Stimulated activated CD4-positive, alpha-beta T cell treated with anti-CD3 and anti-CD28 coated beads, Interleukin-4, amount 100 ng/mL, for 4 hours (primary cell): ENCODE measurements at places on chromosomes 5 and 9.

DNA sequence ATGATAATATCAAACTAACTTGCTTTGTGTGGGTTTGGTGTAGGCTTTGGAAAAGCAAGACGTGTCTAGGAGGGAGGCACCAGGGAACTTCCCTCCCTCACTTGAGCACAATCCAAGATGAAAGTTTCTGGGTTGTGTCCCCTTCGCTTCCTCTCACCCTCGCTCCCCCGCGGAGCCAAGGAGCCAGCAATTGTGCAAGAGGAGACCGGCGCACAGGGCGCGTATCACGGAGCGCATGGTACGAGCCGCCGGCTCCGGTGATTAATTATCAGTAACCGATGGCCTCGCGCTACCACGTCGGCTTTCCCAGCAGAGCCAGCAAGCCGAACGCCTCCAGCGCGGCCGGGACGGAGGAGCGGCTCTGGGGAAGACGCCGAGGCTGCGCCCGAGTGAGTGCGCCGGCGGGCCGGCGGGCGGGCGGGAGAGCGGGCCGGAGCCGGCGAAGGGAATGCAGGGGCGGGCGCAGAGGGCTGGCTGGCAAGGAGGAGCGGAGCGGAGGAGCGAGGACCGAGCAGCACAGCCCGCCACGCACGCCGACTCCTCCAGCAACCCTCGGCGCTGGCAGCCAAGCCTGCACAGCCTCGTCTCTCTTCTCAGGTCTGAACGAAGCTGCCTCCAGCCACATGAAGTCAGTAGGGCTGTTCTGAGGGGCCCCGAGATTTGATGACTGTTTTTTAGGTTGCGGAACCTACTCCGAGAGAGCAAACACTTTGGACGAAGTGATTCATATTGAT is 143.6 kb downstream of the BNC2 start:
- no peak for DNase-seq

DNA sequence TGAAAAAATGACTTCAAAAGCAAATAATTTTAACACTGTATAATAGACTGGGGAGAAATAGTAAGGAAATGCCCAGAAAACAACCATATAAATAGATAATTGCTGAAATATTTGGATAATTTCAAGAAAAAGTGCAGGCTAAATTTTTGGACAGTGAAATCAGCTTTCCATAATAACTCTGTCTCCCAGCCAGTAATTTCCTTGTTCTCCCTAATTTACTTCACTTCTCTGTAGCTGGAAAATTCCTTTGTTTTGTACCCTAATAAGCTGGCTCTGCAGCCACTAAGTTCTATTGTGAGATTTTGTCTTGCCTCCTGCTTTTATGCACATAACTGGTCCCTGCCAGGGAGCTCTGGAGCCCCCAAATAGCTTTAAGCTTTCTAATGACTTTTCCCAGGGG is 27.7 kb downstream of the PRDM6 start:
- DNase-seq = no peak

DNA sequence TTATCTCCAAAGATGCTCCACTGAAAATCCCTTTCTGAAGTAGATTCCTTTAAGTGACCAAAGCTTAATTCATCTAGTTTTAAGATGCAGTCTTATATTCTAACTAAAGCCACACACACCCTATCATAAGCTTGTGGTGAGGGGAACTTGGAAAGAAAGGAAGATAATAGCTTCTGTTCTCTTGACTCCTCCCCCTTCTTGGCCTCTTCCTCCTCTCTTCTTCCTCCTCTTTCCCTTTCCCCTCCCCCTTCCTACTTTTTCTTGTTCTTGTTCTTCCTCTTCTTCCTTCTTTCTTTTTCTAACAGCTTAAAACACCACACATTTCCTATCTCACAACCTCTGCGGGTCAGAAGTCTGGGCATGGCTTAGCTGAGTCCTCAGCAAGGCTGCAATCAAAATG is 23.5 kb downstream of the IL7R start:
- no peak for DNase-seq

GRCh38 chr9:137379761-137380161 is 43.2 kb downstream of the EXD3 start:
- DNase-seq = no peak

- DNase-seq = no peak
Measured at GRCh38 chr9:87547671-87548081, 50.0 kb downstream of the DAPK1 start.

- DNase-seq = no peak
Measured at GRCh38 chr5:144276034-144276822, 105.6 kb downstream of the KCTD16 start.

GRCh38 chr5:169302491-169303118 is 1.7 kb upstream of the SLIT3 start:
- peak; percentile 38 for DNase-seq

DNA sequence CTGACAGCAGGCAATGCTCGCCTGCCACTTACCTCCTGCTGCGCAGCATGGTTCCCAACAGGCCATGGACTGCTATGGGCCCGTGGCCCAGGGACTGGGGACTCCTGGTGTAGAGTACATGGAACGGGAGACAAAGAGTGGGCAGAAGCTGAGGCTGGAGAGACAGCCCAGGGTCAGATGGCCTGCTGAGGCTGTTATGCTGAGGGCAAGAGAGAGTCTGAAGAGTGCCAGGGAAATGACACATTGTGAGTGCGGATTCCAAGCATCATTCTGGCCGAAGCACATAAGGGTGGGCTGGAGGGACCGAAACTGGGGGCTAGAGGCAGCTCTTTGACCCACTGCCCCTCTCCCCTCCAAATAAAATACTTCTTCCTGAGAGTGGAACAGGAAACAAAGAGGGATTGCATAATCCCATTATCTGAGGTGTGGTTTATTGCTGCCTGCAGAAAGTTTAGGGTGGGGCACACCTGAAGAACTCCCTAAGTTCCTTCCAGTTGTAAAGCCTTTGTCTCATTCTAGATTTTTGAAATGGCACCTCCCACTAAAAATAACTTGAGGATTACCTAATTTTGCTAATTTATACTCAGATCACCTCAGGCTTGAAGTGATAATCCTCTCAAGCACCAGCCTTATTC is 158.1 kb downstream of the ATP10B start:
- no peak for DNase-seq

GRCh38 chr9:7370988-7371387 is 428.6 kb downstream of the DMAC1 start:
- DNase-seq = no peak

- DNase-seq = no peak
Measured at GRCh38 chr5:48192-48591, 43.8 kb upstream of the PLEKHG4B start.

DNA sequence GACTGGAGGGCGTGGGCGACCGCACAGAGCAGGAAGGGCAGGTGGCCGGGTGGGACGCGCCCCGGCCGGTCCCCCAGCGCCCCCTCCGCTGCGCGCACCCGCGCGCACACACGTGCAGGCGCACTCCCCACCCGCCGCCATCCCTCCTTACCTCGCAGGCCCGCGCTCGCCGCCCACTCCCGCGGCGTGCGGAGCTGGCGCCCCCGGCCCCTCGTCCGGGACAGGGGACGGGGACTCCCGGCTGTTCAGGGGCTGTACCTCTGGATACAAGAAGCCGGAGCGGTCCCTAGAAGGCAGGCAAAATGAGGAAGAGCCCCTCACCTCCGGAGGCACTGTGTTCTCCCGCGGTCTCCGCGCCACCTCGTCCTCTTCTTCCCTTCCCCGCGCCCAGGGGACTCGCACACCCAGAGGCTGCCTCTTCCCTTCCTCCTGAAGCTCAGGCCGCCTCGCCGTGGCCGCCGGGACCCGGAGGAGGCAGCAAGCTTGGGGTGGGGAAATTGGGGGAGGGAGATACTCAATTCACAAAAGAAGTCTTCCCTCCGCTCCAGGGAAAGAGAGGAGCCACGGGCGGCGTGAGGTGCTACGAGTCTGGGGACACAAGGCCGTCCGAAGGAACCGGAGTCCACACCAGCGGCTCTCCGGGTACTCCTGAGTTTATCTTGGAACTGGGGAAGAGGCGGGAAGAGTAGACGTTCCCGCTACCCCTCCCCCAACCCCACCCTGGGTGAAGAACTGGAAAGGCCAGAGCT is 1.4 kb upstream of the GABRB2 start:
- no peak for DNase-seq

DNA sequence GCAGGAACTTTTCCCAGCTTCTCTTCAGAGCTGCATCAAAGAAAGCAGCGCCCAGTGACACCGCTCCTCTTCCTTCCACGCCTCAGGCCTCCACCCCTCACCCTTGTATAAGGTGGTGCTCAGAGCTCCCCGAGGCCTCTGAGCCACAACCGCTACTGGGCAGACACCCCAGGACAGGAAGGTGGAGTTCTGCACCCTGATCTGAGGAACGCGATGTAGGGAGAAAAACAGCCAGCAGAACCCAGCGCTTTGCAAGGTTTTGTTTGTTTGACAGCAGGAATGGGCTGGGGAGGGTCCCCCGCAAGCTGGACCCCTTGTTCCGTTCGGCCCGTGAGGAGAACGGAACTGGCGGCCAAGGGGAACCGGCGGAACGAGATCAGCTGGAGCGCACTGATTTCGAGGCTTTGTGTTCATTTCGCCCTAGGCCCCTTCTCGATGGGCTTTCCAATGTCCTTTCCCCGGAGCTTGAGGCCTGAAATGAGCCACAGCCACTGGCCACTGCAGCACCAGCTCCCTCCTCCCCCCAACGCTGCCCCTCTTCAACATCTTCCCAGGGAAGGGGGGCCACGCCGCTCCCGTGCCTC is 4.1 kb downstream of the EDF1 start:
- no peak for DNase-seq

DNA sequence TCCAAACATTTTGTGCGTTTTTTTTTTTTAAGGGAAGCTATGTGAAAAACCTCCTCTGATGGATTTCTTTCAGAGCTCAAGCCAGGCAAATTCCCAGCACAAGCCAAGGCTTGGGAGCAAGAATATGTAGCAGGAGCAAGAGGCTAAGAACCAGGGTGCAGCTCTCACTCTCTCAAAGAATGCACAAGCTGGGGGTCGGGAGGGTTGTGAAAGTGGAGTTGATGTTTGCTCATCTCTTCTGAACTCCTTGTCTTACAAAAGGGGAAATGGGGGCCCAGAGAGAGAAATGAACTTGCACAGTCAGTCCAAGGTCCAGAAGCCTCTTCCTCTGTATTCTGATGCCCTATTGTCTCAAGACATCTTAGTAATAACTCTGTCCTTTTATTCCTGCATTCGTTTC is 7.7 kb upstream of the TRAF1 start:
- DNase-seq = no peak

DNA sequence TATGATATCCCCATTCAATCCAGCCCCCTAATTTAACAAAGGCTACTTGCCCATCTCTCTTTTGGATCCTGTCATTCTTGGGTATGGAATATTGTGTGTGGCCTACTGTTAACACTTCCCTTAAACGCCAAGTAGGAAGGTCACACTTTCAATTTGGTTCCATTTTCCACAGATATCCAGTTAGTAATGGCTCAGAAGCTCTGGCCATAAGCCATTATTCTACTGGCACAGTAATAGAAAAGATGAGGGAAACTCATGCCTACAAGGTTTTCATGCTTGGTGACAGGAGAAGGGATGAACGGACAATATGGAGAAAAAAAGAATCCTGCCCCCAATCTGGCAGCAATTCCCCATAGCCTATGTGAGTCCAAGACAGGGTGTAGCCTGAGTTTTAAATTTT is 227.6 kb downstream of the CRB2 start:
- DNase-seq = no peak

DNA sequence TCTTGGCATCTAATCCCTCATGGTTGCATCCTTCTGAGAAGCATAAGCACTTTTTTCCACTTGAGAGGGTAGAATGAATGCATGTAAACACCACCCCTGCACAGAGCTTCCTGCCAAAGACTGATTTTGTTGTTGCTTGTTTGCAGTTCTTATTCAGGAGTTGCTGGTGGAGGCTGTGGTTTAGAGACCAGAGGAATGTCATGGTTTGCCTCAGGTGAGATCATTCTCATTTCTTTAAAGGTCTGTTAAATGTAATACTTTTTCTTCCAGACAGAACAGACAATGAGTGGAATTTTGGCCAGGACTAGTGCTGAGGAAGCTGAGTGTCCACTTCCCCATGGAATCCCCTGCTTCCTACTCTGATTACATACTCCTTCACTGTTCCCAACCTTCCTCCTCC is 3.2 kb upstream of the TNC start:
- no peak for DNase-seq

- DNase-seq = no peak
Measured at GRCh38 chr9:78923966-78924659, 627.2 kb downstream of the PSAT1 start.

- no peak for DNase-seq
Measured at GRCh38 chr5:135488727-135489465, 36.7 kb upstream of the TIFAB start.

DNA sequence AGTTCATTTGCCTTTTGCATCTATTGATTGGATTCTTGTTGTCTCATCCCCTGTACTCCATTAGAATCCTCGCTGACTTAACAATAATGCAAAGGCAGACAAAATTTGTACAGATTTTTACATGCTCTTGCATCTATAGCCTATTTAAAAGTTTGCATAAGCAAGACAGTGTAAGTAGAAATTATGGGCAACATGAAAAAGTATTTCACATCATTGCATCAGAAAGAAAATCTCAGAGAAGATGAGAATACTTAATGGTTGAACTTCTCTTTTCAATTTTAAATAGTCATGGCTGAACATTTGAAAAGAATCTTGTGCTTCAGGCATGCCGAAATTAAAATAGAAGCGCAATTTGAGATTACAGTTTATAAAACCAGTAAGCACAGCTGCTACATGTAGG is 226.4 kb downstream of the EFNA5 start:
- no peak for DNase-seq

- no peak for DNase-seq
Measured at GRCh38 chr9:93068956-93069355, 10.5 kb downstream of the SUSD3 start.

DNA sequence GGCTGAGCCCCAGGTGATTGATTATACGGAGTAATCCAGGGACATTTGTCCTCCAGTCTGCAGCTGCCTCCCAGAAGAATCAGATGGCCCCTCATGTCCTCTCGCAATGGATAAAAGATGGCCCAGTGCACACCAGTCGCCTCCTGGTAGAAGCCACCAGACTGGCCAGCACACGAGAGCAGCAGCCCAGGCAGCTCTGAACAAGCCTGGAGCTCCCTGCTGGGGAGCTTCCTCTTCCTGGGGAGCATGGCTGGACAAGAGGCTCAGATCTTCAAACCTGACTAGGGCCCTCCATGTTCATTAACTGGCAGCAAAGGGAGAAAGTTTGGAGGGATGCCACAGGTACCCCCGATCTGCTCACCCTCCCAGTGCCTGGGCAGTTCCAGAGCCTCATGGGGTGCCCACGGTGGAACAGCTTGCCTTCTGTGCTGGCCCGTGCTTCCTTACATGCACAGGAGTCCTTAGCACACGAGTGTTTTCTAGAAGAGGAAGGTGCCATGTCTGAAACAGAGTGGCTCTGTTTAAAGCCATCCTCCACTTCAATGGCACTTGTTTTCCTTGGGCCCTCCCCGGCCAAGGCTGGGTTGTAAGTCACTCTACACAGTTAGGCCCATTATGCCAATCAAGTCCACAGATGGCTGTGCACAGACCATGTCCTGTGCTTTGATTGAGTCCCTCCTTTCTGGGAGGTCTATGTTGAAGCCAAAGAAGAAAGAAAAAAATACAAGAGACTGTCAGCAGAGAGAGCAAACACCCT is 75.6 kb downstream of the PRRT1B start:
- no peak for DNase-seq

GRCh38 chr5:127298656-127299055 is 8.1 kb downstream of the MEGF10 start:
- no peak for DNase-seq

- no peak for DNase-seq
Measured at GRCh38 chr5:82635561-82636288, 357.6 kb upstream of the RPS23 start.
